ENCODE measurements at places on chromosomes 7 and 10.
A peak's percentile ranks its signal among the peaks of the same experiment; 100 is the strongest.

DNA sequence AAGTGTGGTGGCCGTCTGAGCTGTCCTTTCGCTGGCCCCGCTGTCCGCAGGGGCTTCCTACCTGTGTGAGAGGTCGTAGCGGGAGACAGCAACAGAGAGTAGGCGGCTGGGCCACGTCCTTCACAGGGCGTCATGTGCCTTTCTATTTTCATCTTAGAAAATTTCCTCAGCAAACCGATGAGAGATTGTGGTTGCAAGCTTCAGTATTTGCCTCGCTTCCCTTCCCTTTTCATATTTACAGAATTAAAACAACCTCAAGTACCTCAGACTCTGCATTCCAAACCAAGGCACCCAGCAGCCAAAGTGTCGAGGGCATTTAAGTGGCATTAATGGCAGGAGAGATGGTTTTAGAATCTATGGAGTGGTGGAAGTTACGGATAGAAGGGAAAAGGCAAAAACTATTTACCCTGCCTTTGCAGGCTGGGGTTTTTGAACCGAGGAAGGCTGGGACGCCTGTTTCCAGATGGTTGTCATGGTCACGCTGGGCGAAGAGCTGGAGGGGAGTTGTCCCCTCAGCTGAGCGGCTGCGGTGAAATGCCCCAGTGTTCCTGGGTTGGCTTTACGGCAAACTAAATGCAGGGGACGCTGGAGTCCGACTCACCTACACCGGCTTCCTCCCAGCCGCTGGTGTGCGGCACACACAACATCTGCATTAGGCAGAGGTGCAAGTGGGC lies 41.9 kb downstream of the WIPI2 start:
- no peak for DNase-seq

DNA sequence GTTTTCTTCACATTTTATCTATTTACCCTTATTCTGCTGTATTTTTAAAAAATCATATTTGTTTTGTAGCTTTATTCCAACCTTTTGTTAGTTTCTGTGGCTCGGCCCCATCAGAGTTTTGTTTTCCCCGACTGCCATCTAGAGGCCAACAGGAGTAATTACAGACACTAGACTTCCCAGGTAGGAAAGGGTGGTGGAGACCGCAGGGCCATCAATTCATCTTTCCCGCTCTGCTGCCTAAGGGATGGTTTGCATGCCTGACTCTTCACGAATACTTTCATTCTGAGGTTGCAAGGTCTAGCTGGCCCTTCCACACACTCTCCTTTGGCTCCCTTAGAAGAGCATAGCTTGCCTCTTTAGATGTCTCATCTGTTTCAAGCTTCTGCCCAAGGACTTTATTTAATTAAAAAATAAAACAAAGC lies 38.3 kb downstream of the LYZL2 start:
- no peak for DNase-seq

GRCh38 chr7:2962865-2963264 lies 80.8 kb downstream of the CARD11 start:
- peak; percentile 8 for DNase-seq

DNA sequence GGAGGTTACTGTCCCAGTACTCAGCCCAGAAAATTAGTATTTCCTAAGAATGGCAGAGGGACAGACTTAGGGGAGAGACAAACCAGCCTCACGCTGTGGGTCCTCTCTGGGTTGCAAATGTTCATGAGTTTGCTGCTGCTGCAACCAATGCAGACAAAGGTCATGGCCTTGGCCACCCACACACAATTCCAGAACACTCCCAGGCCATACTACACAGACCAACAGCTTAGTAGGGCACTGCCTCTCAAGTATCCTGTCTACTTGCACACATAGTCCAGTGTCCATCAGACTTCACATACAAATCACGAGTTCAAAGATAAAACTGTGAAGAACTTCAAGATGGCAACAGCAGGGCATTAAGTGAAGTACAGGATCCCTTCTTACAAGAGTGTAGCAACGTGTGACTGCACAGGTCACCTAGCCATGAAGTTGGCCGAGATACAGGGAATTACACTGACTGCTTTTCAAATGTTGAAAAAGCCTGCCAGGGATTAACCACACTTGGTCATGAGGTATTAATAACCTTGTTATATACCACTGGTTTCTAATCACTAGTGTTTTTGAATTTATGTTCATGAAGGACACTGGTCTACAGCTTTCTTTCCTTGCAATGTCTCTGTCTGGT lies 40.0 kb downstream of the ZNF33B start:
- no peak for DNase-seq

GRCh38 chr10:6416892-6417512 lies 163.1 kb downstream of the PRKCQ start:
- DNase-seq, result no peak

DNA sequence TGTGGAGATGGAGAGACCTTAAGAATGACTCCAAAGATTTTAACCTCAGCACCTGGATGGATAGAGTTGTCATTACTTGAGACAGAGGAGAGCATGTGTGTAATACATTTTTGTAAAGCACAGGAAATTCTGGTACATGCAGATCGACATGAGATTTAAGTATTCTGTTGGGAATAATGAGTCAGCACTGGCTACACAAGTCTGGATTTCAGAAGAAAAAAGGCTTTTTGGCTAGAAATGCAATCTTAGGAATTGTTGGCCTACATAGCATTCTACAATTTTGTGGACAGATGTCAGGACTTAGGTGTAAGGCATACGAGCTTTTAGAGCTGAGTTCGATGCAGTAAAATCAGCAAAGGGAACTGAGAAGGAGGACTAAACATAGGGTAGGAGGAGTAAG lies 24.1 kb upstream of the ANKRD30A start:
- DNase-seq, result no peak

- no peak for DNase-seq
These were observed 20.1 kb downstream of the CHUK start for GRCh38 chr10:100209303-100209702.

DNA sequence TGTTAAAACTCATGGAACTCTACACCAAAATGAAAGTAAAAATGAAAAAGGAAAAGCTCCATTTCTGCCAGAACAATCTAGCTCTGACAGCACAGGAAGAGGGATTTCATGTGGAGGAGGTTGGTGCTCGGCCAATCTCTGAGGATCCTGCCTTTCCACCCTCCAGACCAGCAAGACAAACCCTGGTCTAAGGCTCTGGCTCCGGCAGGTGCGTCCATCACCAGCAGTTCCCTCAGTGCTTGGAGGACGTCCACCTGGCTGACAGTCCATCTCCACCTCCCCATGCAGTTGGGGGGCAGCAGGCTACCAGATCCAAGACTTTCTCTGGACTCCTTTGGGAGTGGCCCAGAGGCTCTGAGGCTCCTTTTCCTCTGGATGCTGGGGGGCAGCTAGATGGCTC lies 25.0 kb upstream of the LOXL4 start:
- DNase-seq, result no peak

DNA sequence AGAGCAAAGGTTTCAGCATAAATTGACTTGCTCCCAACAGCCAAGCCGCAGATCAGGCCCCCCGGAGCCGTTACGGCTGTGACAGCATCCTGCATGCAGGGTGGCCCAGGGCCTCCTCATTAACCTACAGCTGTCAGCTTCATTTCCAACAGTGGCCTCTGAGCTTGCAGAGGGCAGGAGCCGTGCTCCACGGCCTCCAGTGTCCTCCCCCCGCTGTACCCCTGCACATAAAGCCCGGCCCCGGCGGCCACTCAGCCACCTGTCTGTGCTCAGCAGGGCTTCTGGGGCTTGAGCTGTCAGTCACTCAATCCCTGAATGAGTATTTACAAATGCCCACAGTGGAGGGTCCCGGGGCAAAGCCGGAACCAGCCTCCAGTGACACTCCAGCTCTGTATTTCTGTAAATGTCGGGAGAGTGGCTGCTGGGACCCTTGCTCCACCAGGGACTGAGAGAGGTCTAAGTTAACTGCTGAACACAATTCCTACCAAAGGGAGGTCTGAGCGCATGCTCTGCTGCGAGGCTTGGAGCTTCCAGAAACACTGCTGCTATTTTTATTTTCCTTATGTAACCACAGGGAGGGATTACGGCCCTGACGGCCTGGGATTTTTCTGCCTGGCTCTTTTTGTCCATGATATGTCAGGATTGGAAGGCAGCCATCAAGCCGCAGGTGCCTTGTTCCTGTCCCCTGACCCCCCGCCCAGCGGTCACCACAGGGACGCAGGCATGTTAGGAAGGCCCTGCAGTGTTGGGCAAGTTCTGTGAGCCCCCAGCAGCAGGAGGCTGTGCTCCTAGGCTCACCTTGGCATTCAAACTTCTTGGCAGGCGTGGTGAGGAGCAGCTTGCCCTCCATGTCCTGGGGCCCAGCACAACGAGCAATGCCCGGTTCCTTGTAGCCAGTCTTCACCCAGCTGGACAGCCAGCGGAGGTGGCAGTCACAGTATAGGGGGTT lies 165.0 kb downstream of the SLIT1 start:
- peak; percentile 65 for DNase-seq

DNA sequence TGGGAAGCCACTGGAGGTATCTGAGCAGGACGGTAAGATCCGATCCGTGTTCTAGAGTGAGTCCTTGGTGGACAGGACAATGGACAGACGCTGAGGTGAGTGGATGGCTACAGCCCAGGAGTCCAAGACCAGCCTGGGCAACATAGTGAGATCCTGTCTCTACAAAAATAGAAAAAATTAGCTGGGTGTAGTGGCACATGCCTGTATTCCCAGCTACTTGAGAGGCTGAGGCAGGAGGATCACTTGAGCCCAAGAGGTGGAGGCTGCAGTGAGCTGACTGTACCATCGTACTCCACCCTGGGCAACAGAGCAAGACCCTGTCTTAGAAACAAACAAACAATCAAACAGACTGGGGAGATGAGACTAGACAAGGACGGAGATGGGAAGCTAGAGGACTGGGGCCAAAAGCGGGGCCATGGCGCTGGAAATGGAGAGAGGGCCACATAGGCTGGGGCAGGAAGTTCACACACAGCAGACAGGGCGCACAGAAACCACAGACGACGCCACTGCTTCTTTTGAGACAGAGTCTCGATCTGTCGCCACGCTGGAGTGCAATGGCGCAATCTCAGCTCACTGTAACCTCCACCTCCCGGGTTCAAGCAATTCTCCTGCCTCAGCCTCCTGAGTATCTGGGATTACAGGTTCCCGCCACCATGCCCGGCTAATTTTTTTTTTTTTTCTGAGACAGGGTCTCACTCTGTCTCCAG lies 24.7 kb downstream of the DAGLB start:
- no peak for DNase-seq

DNA sequence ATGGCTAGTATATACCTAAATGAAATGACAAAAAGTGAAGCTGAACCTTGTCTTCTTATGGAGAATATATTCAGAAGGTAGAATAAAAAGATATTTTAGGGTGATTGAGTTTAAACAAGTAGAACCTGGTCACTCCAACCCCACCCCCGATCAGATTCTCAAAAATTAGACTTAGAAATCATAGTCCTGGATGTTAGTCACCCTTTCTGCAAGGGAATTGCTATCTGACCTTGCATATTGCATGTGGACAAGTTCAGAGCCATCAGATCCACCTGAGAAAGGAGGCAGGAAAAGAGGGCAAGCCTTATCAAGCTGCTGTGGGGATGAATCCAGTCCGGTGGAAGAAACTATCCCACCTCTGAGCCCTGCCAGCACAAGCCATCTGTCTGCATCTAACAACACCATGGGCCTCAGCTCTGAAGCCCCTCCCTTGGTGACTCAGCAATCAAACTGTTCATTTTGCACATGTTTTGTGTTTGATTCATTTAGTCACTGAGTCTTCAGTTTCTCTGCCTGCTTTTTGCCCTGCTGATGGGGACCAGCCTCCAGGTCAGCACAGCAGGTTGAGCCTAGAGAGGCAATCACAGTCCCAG lies 727.3 kb downstream of the AUTS2 start:
- no peak for DNase-seq

DNA sequence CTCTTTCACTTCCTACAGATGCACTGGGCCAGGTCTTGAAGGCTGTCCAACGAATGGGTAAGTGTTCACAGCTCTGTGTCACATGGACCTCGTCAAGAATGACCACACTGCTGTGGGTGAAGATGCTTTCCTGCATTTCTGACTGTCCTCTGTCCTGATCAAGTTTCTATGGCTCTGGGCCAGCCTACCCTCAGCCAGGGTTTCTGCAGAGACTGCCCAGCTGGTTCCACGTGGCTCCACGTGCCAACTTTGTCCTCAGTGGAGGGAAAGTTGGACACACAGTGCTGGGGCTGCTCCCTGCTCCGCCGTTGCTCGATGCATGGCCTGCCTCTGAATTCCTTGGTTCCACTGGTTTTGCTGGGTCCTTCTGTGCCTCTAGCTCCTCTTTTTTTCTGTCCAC lies 152.3 kb downstream of the EGFR start:
- DNase-seq, result no peak

DNA sequence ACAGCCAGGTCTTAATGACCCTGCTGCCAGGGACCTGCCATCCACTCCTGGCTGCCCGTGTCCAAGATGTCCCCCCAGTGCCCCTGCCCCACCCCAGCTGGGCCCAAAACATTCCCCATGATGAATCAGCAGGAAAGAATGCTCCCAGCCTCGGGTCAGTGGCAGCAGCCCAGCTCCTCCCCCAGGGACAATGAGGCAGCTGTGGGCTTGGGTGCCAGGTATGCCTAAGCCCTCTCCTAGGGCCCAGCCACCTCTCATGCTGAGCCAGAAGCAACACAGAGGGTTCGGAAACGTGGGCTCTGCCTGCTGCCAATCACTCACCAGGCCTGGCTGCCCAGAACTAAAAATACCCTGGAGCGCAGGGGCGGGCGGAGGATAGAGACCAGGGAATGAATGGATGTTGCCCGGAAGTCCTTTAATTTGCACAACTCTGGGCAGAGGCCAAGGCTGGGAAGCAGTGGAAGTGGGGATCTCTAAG lies 1.5 kb upstream of the LOXL4 start:
- peak; percentile 74 for DNase-seq

DNA sequence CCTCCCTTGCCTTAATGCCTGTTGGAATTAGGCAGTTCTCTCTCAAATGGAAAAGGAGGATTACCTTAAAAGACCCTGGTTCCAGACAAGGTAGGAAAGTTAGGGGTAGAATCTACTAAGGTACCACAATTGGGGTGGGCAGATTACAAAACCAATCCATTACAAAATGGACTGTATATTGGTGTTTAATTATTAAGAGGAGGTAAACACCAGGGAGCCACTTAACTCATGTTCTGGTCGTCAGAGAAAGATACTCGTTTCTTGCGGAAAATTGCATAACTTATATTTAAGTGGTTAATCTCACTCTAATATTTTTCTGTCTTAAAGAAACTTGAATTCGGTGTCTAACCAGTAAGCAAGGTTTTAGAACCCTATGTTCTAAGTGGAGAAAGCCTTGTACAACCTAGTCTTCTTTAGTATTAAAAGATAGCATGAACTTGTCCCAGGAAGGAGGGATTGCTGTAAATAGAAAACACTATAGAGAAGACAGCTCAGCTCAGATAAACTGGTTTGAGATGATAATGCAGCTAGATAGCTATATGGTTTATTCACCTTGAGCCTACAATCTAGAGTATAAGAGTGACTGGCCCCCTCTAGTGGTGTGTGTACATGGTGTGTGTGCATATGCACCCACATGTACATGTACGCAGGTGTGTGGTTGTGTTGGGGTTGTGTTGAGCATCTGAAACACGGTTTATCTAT lies 58.0 kb upstream of the STRIP2 start:
- no peak for DNase-seq

DNA sequence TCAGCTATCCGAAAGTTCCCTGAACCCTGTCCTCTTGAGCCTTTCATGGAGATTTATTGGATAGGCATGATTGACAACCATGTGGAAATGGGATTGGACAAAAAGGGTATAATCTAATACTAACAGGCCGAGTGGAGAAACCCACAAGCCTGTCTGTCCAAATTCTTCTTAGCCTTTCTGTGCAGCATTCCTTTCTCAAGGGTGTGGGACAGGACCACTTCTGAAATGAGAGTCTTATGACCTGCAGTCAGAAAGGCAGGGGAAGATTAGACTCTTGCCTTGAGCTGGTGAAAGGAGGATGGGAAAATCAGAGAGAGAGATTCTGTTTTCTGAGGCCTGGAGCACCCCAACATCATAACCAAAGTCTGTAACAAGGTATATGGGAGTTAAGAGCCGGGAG lies 85.5 kb downstream of the MAPK8 start:
- no peak for DNase-seq

GRCh38 chr7:1843271-1843861 lies 173.3 kb downstream of the ELFN1 start:
- DNase-seq, result peak; percentile 62
